ENCODE measurements at places on chromosomes 4 and X.

- no peak for DNase-seq
These were observed 1.6 kb downstream of the TMEM187 start for GRCh38 chrX:153974003-153974725.

GRCh38 chr4:38534344-38535045 is 129.5 kb upstream of the KLF3 start:
- DNase-seq: no peak

DNA sequence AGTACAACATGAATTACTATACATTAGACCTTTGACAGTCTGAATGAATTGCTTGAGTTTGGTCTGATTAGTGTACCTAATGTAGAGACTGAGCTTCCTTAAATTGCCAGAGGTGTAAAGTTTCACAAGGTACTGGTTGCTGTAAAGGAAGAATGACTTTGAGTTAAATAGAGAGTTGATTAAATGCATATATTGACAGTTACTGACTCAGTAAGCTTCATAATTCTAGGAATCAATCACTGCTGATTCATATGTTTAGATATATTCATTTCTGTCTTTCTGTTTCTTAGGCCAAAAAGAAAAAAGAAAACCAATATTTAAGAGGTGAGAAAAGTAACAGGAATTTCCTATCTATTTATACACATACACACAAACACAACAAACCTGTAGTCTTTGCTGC is 16.2 kb upstream of the ART3 start:
- DNase-seq: no peak

GRCh38 chrX:102966701-102967100 is 29.6 kb downstream of the RAB40AL start:
- no peak for DNase-seq

DNA sequence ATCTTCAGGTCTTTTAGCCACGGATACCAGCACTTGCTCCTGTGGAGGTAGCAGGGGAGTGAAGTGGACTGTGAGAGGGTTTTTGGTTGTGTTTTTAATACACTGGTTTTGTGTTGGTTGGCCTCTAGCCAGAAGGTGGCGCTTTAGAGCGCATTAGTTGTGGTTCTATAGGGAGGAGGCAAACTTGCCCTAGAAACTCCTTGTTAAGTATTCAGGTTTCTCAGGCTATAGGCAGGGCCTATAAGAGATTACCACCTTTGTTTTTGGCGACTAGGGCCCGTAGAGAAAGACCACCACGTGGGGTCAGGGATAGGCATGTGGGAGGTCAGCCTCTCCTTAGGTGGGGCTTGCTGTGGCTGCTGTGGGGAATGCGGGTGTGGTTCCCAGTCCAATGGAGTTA is 221.6 kb upstream of the SPANXN4 start:
- no peak for DNase-seq

DNA sequence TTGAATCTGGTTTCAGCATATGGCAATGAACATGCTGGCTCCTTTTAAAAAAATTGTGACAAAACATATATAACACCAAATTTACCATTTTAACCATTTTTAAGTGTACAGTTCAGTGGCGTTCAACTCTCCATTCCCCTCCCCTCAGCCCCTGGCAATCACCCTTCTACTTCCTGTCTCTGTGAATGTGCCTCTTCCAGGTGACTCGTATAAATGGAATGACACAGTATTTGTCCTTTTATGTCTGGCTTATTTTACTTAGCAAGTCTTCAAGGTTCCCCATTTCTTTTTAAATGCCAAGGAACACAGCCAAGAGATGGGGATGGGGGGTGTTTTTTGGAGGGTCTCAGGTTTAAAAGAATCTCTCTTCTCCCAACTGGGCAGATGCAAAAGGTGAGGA is 35.4 kb upstream of the BCLAF3 start:
- no peak for DNase-seq

- DNase-seq: no peak
These were observed 9.0 kb upstream of the IGFBP7 start for GRCh38 chr4:57119054-57119651.
